ENCODE measurements at places on chromosomes 6 and 20.
A peak's percentile ranks its signal among the peaks of the same experiment; 100 is the strongest.

DNA sequence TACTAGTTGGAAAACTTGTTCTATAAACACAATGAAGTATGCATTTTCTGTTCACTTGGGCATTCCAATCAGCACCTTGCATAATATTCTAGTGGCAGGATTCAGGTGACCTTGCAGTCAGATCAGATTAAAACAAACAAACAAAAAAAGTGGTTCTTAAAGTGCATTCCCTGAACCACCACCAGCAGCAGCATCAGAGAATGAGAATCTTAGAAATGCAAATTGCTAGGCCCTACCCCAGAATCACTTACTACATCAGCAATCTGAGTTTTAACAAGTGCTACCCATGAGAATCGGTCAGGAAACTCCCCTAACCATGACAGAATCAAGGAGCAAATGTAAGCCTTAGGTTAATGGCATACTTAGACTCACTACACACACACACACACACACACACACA, 41.7 kb downstream of the SNAP25 start:
- DNase-seq: no peak

DNA sequence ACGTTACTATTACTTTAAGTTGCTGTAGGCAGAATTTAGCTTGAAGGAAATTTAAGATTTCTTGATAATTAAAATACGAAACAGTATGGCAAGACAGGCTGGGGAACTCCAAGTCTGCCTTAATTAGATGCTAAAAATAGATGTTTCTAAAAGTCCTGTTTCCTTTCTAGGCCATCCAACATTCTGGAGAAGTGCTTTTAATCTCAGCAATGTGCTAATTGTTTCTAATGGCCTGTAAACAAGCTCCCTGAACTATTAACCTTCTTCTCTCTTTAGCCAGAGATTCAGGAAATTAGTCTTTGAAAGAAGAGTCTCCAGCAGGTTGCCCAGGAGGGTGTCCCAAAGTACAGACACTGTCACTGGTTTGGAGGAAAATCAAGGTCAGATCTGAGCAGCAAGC, 677.3 kb upstream of the AGPAT4 start:
- no peak for DNase-seq

- DNase-seq: no peak
These were observed 25.2 kb downstream of the MEI4 start for GRCh38 chr6:77678048-77678447.

DNA sequence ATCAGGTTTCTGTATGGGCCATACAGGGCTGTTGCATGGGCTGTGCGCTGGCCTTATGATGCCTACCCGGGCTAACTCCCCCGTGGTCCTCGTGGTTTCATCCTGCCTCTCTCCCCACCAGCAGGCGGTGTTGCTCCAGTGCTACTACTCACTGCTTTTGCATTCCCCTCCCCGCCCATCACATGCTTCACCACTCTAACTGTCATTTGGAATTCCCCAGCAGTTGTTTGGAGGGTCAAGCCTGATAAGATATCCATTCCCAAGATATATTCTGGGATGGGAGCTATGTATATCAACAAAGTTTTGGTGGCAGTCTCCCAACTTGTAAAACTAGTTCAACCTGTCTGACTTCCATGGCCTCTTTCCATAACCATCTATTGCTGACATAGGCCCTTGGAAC, 233.2 kb upstream of the SOX4 start:
- no peak for DNase-seq

- peak; percentile 46 for DNase-seq
These were observed 103.2 kb upstream of the FOXP4 start for GRCh38 chr6:41442800-41443501.

GRCh38 chr6:52020945-52021570, 66.4 kb downstream of the PKHD1 start:
- DNase-seq: no peak

GRCh38 chr20:56468316-56469076, at the start of gene RTF2:
Gene RTF2 (plus strand): TSS chr20:56468627. CDS start chr20:56468698, 71 bp downstream.
- DNase-seq: peak; percentile 99

DNA sequence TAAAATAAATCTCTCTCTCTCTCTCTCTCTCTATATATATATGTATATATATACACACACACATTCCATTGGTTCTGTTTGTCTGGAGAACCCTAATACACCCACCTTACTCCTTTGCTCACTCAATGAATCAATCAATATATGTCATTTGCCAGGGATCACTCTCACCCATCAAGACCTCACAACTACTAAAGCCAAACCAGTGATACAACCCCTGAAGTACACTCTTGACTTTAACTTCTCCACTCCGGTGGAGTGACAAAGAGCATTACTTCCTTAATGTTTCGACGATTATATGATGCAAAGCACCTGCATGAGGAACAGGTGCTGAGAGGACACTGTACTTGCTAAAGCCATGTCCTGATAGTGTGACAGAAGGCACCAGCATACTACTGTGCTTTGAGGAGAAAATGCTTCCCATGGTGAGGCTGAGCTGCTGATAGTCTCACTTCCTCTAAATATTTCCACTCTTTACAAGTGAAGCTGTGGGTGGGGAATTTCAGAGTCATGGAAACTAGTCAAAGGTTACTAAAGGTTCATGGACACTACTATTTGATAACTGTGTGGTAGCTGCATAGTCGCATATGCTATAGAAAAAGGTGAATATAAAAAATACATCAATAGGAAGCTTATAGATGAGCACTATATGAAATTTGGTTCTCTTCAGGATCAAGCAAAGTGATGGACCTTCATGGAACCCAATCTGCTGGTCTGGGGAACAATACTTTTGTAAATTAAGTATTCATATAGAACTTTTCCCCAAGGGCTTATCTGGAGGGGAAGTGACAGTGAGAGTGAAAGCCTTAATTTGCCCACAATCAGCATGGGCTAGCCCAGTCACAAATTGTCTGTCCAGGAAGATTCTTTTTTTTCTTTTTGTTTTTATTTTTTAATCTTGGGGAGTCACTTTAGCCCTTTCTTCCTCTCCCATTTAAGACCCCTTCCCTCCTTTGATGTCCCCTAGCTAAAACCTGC, 141.9 kb upstream of the NEDD9 start:
- no peak for DNase-seq
